Right ventricle myocardium superior (tissue), 1 donor: ENCODE measurements at places on chromosomes 2 and 18. TPM values are rescaled to one million over a fixed set of nuclear protein-coding genes. Genes with fewer than 3 reads are reported as not detected.

The GPR39 gene
- not detected for total RNA-seq

The SKA1 gene
- 0.65 TPM for total RNA-seq

The NDC80 gene
- 0.27 TPM for total RNA-seq

The EGR4 gene
- total RNA-seq, result not detected

The HOXD11 gene
- not detected for total RNA-seq

The LRATD1 gene
- total RNA-seq, result 3.0 TPM

The DIPK1C gene
- 3.3 TPM for total RNA-seq

The PSMA8 gene
- 0.48 TPM for total RNA-seq

The RNU2-63P gene
- total RNA-seq, result not detected

DNA sequence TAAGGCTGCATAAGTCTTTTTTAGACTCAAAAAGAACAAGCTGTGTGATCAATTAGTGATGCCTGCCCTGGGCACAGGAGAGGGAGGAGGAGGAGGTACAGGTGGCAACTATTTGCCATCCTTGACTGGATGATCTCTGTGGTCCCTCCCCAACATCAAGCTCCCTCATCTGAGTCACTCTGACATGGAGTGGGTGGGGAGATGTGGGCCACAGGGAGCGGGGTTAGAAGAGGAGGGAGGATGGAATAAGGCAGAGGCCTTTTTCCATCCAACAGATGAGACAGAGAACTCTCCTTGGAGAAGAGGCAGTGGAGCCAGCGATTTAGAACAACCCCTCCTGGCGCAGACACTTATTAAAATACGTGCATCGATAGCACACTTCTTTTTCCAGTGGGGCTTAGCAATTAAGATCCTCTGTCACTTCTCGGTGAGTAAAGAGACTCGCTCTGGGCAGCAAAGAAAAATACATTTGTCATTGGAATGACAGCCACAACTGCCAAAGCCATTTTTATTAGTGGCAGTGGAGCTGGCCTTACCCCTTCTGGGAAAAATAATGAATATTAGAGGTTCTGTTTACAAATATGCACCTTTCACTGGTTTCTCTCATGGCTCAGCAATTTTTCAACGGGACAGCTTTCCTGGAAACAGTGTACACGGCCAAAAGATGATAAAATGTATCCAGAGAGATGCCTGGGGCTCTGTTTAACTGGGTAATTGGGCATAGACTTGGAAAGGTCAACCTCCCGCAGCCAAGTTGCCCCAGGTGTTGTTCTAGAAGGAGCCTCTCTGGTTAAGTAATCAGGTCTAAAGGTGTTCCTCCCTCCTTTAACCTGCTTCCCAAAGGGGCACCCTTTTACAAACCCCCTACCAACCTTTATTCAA, 238.4 kb upstream of the CXCR4 start:
- no peak for DNase-seq

DNA sequence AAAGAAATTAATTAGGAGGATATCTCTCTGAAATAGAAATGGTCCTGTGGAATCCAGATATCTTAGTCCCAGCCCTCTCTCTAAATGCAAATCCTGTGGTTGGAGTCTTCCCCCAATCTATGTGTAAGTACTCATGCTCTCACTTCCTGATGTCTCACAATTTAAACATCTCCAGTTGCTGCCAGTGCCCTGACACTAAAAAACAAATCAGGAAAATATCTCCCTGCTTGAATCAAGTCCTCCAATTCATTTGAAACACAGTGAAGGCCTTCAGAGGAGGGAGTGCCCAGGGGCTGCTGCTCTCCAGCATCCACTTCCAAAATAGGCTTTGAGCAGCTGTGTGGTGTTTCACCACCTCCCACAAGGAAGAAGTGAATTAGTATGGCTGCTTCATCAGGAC, 413.8 kb downstream of the RAD51AP2 start:
- DNase-seq, result no peak

DNA sequence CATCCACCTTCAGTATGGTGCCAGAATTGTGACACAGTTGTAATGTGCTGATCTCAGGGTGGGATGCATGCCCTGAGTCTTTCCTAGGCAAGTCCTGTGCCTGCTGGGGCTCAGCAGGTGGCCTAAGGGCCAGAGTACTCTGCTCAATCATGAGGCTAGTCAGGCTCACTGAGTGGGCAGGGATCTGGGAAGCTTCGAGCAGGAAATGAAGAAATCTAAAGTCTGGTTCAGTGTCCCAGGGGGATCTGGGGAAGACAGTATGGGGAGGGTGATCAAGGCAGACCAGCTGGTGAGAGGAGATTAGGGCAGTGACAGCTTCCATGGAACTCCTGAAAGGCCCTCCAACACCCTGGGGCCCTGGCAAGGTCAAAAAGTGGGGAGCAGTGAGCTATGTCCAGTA, 8.9 kb upstream of the ANKRD29 start:
- no peak for DNase-seq

DNA sequence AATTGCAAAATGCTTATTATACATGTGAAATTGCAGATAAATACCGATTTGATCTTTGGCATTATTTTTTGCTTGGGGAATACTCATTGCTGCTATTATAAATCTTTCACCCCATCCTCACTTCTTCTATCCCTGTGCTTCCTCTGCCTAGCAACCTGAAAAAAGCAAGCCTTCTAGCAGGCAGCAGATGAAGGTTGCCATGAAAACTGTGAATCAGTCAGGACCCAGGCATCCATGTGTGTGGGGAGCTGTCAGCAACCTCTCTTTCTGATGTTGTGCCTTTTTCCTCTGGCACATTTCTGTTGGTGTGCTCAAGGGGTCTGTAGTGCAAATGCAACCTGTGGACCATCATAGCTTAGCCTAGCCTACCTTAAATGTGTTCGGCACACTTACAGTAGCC, 364.2 kb downstream of the LRRTM1 start:
- DNase-seq, result no peak

DNA sequence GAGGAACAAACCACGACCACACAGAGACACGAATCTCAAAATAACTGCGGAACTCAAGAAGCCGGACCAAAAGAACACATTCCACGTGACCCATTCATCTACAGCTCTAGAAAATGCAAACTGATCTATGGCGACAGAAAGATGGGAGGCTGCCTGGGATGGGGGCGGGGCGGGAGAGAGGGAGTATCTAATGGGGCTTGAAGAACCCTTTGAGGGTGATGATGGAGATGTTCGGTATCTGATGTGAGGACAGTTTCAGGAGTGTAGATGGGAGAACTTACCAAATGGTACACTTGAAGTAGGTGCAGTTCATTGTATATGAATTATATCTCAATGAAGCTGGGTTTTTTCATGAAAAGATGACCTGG, 34.6 kb upstream of the KLF11 start:
- DNase-seq, result no peak

GRCh38 chr2:60547841-60548240, 5.6 kb downstream of the BCL11A start:
- no peak for DNase-seq

GRCh38 chr18:75554644-75555185, 127.2 kb upstream of the SMIM21 start:
- DNase-seq, result no peak

- DNase-seq, result no peak
Measured at GRCh38 chr2:39852831-39853230, 73.8 kb upstream of the THUMPD2 start.

GRCh38 chr18:35646449-35646848, 64.9 kb downstream of the GALNT1 start:
- no peak for DNase-seq

DNA sequence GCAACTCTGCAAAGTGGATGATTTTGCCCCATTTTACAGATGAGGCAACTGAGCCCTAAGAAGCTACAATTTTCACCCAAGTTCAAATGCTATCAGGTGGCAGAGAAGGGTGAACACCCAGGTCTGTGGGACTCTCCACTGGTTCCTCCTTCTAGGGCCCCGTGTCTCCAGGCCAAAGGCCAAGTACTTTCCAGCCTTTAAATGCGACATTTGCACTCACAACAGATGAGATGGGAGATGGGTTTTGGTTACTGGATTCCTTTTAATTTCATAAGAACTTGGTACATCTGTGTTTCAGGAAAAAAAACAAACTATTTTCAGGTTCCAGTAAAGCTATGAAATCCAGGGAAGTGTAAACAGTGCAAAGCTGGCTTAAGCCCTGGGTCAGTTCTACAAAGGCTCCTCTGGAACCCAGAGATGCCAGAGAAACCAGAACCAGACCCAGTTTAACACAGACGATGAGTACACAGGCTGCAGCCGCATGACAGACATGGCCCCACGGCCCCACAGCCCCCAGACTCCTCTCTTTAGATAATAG, 361.7 kb downstream of the ANAPC1 start:
- no peak for DNase-seq

GRCh38 chr2:157596992-157597681, 31.5 kb downstream of the ACVR1C start:
- peak; percentile 51 for DNase-seq

- DNase-seq, result no peak
Measured at GRCh38 chr2:71504611-71505010, 51.2 kb downstream of the DYSF start.

DNA sequence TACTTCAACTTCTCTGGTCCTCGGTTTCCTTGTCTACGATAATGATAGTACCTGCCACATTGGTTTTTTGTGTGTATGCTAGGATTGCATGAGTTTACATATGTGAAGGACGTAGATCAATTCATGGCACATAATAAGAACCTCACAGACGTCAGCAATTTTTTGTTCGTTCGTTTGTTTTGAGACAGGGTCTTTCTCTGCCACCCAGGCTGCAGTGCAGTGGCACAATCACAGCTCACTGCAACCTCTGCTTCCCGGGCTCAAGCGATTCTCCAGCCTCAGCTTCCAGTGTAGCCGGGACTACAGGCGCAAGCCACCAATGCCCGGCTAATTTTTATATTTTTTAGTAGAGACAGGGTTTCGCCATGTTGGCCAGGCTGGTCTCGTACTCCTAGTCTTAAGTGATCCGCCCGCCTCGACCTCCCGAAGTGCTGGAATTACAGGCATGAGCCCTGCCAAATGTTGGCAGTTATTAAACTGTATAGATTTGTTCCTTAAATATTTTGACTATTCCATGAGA, 756 bp upstream of the SLC35F5 start:
- peak; percentile 42 for DNase-seq

DNA sequence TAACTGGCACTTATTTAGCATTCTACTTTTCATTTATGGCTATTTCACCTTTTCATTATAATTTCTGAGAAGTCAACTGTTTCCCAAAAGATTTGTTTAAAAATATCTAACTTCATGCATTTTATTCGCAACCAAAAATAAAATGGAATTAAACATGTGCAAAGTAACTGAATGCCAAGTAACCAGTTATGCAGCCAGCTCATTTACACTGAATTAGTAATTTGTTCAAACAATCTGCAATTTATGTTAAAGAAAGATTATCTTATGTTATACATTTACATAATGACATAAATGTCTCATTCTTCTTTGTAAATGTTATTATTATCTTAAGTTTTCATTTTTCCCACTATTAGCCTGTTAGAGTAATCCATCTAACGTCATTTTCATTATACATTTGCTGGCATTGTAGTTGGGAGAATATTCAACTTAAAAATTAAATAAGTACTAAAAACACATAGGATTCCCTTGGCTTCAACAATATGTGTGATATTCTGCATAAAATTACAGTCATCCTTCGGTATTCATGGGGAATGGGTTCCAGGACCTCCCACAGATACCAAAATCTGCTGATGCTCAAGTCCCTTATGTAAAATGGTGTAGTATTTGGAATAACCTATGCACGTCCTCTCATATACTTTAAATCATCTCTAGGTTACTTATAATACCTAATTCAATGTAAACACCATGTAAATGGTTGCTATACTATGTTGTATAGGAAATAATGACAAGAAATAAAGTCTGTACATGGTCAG, 43.7 kb upstream of the STAM2 start:
- DNase-seq, result no peak

DNA sequence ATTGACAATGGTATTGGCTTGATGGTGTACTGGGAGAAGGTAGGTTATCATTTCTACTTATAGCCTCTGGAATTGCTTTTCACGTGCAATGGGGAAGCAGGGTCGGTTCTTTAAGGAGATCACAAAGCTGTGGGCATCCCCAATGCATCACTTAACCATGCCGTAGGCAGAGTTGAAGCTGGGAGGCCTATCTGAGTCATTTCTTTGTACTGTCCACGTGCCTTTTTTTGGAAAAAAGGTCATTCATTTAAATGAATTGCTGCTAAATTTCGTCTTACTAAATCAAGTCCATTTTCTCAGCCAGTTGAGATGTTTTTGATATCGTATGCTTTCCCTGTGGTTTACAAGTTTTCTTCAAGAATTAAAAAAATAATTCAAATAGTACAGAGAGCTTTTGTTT, 17.2 kb upstream of the GYPC start:
- DNase-seq, result no peak

GRCh38 chr2:25349397-25349796, 7.7 kb upstream of the DNMT3A start:
- DNase-seq, result no peak

- no peak for DNase-seq
Measured at GRCh38 chr18:26901020-26901419, 35.5 kb upstream of the AQP4 start.

DNA sequence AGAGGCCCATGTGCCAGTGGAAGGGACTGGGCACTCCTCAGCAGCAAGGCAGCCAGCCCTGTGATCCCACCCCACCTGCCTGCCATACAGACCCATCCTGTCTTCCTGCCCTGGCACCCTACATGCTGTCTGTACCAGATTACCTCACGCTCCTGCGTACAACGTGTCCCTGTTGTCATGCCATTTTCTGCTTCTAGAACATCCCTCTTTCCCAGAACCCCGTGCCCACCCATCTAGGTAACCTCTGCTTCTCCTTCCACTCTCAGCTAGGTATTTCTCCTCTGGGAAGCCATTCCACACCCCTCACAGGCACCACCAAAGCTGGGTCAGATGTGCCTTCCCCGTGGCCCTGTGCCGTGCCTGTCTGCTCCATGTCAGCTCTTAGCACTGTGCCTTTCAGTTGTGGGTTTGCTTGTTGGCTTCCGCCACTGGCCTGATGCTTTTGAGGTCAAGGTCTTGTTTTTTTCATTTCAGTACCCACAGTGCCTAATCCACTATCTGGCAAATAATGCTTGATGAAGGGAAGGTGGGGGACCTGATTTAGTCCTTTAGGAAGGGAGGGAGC, 71.7 kb upstream of the ALPP start:
- no peak for DNase-seq

DNA sequence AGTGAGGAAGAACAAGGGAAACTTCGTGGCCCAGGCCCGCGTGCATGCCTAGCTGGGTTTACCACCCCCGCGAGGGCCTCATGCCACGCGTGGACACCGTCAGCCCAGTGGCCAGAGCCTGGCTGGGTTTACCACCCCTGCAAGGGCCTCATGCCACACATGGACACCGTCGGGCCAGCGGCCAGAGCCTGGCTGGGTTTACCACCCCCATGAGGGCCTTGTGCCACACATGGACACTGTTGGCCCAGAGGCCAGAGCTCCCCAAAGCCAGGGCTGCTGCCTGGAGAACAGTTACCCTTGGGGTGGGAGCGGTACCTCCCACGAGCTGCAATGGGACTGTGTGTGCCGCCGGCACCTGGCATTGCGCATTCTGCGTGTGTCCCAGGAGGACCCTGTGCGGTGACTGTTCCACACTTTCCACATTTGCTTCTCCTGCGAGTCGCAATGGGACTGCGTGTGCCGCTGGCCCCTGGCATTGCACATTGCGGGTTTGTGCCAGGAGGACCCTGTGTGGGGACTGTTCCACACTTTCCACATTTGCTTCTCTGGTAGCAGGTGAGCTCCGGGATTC, 105.6 kb upstream of the CTDP1 start:
- DNase-seq, result peak; percentile 28
